ENCODE measurements at places on chromosomes 3 and 15.

DNA sequence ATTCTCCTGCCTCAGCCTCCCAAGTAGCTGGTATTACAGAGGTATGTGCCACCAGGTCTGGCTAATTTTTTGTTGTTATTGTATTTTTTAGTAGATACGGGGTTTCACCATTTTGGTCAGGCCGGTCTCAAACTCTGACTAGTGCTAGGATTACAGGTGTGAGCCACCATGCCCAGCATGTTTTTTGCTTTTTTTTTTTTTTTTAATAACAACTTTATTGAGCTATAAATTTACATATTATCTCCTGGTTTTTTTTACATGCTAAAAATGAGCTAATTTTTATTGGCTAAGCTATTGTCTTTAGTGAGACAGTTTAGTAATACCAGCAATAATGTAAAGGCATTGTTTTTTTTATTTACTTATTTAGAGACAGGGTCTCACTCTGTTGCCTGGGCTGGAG is 105.2 kb downstream of the PDE8A start:
- DNase-seq, result no peak

- no peak for DNase-seq
Observed at GRCh38 chr3:177169936-177170722, 27.2 kb downstream of the TBL1XR1 start.

DNA sequence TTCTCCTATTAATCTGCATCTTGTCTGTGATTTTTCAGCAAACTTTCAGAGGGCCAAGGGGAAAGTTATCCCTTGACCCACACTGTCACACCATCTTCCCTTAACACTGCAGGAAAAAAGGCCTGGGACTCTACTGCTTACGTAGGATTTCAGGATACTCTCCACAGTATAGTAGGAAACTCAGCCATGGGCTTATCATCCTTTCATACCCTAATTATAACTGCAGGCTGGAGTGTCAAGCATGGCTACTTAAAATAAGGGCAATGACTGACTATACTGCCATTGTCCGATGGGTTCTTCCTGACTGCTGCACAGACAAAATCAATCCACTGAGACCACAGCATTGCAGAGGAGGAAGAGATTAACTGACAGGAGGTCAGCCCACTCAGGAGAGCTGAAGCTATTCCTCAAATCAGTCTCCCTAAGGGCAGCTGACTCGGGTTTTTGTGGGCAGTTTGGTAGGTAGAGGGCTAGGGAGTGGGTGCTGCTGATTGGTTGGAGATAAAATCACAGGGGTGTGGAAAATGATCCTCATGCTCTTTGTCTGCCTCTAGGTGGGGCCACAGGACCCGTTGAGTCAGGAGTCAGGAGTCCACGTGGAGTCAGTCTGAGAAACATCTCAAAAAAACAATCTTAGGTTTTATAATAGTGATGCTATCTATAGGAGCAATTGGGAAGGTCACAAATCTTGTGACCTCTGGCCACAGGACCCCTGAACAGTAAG is 118.2 kb upstream of the STRIT1 start:
- no peak for DNase-seq

- DNase-seq, result no peak
Observed at GRCh38 chr3:158685159-158685558, 12.7 kb upstream of the LXN start.

GRCh38 chr3:187743195-187744141 is 1.8 kb downstream of the BCL6 start:
- no peak for DNase-seq

- DNase-seq, result no peak
Observed at GRCh38 chr15:78564743-78565096, 600 bp upstream of the CHRNA5 start.

GRCh38 chr3:111548092-111548491 is 6.1 kb downstream of the CD96 start:
- no peak for DNase-seq

GRCh38 chr3:148757238-148758215 is 59.8 kb downstream of the AGTR1 start:
- no peak for DNase-seq

DNA sequence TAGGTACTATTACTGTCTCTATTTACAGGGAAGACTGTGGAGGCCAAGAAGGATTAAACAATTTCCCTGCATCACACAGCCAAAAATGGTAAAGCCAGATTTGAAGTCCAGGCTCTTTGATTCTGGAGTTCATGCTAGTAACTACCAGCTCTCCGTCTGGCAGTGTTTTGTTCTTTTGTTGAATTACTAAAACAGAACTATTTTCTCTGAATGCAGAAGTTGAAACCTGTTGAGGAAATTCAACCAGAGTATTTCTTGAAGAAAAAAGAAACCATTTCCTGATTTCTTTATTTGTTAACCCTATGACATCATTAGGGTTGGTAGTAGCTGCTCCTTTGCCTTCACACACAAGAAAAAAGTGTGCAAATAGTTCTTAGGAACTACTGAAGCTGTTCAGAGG is 34.3 kb downstream of the CRTC3 start:
- DNase-seq, result no peak

GRCh38 chr15:40048211-40048792 is 9.3 kb upstream of the SRP14 start:
- no peak for DNase-seq

- peak; percentile 64 for DNase-seq
Observed at GRCh38 chr15:78977091-78977571, 32.3 kb upstream of the CTSH start.

- DNase-seq, result no peak
Observed at GRCh38 chr15:34644061-34644460, 60.6 kb upstream of the GOLGA8B start.

GRCh38 chr15:90294601-90295269 is 29.3 kb downstream of the NGRN start:
- no peak for DNase-seq

DNA sequence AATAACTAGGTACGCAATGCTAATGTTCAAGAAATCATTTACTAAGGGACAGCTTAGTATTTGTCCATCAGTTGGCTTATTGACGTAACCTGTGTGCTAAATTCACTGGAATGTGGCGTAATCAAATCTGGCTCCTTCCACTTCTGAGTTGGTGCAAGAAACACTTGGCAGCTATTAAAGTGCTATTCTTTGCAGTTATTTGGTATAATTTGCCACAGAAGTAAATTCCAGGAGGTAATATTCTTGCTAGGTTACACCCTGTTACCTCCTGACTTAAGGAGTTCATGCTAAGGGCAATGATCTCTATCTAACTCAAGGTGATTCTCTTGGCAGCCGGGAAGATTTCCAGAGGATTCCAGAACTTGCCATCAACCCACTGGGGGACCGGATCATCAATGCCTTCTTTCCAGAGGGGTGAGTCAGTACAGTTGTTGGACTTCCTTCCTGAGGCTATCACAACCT is 25.5 kb downstream of the CHP1 start:
- no peak for DNase-seq

- DNase-seq, result no peak
Observed at GRCh38 chr3:159765030-159765859, 223.4 kb upstream of the IL12A start.

- DNase-seq, result peak; percentile 71
Observed at GRCh38 chr3:184354121-184354728, 7.2 kb downstream of the CLCN2 start.

DNA sequence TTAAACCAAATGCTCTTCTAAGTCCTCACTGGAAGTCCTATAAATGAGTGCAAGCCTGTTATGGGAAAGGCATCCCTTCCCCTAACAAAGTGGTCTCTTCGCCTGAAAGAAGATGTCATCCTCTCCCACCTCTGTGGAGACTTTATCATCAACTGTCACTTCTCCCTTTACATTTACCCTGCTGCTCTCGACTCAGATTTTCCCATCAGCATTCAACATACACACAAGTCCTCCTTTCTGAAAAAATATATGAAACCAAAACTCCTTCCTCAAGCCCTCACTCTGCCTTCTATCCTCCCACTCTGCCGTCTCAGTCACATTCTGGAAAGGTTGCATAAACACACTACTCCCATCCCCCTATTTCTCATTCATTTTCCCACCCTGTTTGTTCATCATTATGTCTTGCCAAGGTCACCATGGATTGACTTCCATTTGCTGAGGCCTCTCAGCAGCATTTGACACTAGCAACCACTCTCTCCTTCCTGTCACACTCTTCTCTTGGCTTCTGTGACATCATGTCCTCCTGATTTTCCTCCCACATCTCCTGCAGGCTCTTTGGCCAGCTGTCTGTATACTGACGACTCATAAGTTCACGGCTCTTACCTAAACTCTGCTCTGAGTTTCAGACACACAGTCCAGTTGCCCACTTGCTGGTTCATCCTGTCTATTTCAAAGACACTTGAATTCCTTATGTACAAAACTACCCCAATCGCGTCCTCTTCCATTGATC is 70.3 kb upstream of the SMAD3 start:
- no peak for DNase-seq

GRCh38 chr3:166177130-166177529 is 339.9 kb upstream of the BCHE start:
- DNase-seq, result no peak

DNA sequence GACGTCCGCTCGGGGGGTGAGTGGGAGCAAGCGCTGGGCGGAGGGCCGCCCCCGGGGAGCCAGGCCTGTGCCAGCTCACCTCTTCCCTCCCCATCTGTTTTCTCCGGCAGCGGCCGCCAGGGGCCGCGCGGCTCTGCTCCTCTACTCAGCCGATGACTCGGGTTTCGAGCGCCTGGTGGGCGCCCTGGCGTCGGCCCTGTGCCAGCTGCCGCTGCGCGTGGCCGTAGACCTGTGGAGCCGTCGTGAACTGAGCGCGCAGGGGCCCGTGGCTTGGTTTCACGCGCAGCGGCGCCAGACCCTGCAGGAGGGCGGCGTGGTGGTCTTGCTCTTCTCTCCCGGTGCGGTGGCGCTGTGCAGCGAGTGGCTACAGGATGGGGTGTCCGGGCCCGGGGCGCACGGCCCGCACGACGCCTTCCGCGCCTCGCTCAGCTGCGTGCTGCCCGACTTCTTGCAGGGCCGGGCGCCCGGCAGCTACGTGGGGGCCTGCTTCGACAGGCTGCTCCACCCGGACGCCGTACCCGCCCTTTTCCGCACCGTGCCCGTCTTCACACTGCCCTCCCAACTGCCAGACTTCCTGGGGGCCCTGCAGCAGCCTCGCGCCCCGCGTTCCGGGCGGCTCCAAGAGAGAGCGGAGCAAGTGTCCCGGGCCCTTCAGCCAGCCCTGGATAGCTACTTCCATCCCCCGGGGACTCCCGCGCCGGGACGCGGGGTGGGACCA is 632 bp upstream of the CRELD1 start:
- DNase-seq, result peak; percentile 81

DNA sequence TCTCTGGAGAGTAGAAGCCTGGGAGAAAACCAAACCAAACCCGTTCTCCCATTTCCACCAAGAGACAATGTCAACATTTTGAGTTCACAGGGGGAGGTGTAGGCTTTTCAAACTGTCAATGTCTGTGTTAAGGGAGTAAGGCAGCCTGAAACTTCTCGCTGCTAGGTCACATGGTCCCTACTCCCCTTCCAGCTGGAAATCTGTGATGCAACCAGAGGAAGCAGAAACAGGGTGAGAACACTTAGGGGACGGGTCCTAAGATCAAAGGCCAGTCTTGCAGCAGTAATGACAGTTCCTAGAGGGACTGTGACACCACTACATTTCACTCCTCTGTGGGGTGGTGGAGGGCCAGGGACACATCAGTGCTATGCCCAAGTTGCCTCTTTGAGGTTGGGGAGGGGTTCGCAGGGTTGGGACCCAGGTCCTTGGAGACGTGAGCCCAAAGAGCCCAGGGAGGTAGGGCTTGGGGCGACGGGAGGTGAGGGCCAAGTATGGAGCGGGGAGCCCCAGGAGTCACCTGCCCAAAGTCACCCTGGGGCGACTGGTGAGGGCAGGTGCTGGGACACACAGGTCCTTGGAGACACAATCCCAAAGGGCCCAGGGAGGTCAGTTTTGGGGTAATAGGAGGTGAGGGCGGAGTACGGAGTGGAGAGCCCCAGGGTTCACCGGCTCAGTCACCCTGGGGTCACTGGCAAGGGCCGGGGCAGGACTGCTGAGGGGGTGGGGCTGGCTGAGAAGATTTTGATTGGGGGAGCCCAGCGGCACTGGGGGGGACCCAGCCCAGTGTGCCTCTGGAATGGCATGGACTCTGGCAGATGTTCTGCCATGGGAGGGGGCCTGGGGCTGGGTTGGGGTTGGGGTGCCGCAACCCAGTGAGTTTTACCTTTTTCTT is 582 bp downstream of the GOLGA6L2 start:
- DNase-seq, result no peak

- no peak for DNase-seq
Observed at GRCh38 chr3:168030577-168030976, 65.1 kb downstream of the GOLIM4 start.

Data from GM12891 (cell line).